NCI-H748 treated with DMSO at 0.1 percent for 48 hours (cell line): ENCODE measurements at places on chromosomes 4 and X.

DNA sequence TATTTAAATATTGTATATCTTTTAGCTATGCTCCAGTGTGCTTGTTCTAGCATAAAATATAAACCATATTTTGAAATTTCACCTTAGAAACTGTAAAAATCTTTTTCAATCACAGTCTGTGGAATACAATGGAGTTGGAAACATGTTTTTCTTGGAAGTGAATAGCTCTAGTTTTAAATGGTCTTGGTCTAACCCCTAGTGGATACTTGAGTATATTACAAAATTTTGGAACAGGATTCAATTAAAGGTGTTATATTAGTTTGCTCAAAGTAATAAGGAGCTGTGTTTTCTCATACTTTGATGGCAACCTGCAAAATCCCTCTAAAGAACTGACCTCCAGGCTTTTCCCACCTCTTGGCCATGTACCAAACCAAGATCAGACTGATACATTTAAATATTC, 48.2 kb downstream of the STK26 start:
- peak; percentile 3 for DNase-seq

- DNase-seq = no peak
These were observed 5.4 kb upstream of the PRICKLE3 start for GRCh38 chrX:49191574-49192011.

DNA sequence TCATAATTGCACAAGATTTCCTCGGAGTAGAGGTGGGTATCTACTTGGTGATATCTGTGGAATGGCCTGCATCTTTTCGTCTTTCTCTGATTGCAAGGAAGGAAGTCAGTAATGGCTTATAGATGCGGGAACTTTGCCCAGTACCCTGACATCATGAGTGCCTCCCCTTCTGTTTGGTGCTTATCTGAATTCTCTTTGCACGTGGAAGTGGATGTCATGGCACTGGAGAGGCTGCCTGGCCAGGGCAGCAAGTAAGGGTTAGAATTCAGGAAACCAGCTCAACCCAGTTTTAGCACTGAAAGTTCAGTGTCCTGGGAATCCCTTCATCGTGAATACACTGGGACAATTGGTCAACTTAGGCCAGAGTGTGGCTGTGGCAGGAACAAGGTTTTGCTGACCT, 83.5 kb upstream of the RAPGEF2 start:
- no peak for DNase-seq

DNA sequence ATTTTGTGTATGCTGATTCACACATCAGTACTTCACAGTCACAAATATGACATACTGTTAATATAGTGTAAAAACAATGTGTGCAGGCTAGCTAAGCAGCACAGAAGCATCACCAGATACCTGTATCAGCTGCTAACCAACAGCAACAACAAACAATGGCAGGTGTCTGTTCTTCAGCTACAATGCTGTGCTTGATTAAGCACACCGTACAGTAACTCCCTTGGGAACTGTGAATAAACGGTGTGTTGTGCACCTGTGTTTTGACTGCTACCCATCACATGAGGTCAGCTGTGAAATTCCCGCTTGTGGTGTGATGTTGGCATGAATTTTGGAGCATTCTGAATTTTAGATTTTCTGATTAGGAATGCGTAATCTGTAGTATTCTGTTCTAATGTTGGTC, 379.7 kb upstream of the FAT1 start:
- DNase-seq = peak; percentile 50

DNA sequence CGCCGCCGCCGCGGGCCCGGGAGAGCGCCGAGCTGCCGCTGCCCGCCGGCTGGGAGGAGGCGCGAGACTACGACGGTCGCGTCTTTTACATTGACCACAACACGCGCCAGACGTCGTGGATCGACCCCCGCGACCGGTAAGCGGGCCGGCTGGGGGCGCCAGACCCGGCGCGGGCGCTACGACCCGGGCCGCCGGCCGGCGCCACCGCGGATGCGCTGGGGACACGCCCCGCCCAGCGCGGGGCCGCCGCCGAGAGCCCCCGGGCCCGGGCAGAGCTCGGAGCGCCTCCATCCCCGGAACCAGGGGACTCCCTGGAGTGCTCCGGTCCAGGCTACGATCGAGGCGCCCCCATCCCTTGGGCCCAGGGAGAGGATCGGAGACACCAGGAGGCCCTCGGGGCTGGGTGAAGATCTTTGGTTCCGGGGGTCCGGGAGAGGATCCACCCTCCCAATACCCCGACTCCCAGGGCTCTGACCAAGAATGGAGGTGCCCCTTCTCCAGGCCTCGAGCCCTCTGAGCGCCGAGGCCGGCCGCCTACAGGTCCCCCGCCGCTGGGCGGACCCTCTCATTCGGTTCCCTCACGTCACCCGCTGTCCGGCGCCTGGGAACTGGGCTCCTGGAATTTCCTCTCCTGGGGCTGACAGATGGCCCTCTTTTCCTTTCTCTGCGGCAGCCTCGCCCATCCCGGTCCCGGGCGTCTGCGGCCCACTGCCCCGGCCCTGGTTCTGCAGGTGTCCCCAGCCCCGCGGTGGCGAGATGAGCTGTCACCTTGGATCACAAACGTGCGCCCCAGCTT, 48.8 kb downstream of the CLDN34 start:
- no peak for DNase-seq

DNA sequence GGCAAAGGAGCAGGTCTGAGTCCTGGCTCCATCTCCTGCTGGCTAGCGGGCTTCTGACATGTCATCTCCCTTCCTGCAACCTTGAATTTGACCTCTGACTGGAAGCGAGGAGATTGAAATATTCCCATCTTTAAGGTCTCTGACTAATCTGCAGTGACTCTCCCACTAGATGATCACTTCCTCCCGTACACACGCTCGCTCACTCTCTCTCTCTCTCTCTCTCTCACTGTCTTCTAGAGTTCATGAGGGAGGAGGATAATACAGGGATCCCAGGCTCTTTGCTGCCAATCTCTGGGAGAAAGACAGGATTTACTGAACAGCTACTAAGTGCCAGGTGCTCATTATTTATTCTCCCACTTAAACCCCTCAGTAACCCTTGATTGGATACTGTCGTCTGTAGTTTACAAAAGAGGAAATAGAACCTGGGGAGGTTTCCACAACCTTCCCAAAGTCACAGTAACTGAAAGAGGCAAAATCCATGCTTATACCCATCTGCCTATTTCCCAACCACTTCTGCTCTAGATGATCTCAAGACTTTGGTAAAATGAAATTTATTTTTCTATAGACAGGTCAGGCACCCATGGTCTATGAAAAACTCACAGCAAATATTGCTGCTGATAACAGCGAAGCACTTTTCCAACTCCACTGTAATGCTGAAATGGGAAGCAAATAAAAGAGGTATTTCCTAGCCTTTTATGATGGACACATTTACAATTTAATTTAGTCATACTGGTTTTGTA, 193.5 kb upstream of the C1QTNF7 start:
- DNase-seq = no peak

DNA sequence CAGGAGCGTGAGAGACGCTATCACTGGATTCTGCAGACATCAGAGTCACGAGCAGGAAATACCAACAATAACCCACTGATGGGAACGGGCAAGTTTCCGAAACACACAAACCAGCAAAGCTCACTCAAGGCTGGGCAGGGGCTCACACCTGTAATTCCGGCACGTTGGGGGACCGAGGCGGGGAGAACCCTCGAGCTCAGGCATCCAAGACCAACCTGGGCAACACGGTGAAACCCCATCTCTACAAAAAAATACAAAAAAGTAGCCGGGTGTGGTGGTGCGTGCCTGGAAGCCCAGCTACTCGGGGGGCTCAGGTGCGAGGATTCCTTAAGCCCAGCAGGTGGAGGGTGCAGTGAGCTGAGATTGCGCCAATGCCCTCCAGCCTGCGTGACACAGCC, 17.2 kb upstream of the GTPBP6 start:
- DNase-seq = no peak

- no peak for DNase-seq
These were observed 4.3 kb upstream of the RBM3 start for GRCh38 chrX:48569958-48570357.

GRCh38 chrX:46587753-46588171, 14.2 kb downstream of the CHST7 start:
- no peak for DNase-seq

- DNase-seq = no peak
These were observed 68.4 kb downstream of the AR start for GRCh38 chrX:67612231-67612630.

- peak; percentile 31 for DNase-seq
These were observed 124.8 kb upstream of the KLF8 start for GRCh38 chrX:56107320-56107719.

GRCh38 chrX:132395026-132395425, 93.8 kb downstream of the MBNL3 start:
- no peak for DNase-seq

DNA sequence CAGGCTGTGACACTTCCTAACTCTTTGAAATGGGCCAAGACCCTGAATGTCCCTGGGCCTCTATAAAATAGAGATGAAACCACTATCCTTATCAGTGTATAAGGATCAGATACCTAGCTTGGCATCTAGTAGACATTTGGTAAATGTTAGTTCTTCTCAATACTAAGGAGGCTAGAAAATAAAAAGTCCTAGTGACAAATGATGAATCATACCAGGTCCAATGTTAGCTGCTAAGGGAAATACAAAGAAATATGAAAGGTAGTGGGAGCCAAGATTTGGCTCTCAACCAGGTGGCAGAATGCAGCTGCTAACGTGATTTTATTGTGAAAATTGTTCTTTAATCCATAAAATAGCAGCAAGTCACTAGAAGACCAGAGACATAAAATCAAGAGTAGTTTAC, 19.8 kb upstream of the PPARGC1A start:
- no peak for DNase-seq

GRCh38 chr4:176333076-176333475, 13.3 kb downstream of the SPCS3 start:
- no peak for DNase-seq

- DNase-seq = no peak
These were observed 29.6 kb downstream of the KDM5C start for GRCh38 chrX:53195401-53195800.

GRCh38 chr4:155592179-155592937, 74.3 kb upstream of the GUCY1A1 start:
- no peak for DNase-seq

DNA sequence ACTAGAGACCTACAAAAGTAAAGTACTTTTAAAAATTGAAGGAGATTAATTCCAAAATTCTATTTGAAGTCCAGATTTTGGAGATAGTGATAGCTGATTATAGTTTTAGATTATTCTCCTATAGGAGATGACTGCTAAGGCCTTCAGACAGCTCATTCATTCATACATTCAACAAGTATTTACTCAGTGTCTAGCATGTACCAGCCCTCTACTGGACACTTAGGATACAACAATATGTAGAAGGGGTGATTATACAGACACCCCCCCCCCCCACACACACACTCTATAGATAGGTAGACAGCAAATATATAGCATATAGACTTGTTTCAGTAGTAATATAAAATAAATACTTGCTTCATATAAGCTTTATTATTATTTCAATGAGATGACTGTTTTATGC, 60.4 kb upstream of the TAF9B start:
- DNase-seq = no peak

GRCh38 chrX:101357166-101357795, 8.7 kb upstream of the TIMM8A start:
- DNase-seq = no peak

DNA sequence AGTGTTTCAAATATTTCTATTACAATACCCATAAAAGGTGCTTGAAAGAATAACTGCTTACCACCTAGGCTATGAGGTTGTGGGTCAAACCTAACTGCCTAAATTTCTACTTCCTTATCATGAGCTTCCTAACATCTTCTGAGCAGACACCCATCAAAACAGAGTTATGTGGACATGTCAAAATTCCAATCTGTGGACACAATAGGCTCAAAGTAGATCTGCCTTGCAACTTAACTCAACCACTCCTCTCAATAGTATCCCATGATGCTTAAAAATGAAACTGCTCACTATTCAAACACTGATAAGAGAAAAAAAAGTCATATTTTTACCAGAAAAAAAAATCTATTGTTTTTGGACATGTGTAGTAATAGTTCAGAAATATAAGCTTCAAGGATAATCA, 462.7 kb downstream of the INPP4B start:
- DNase-seq = no peak

DNA sequence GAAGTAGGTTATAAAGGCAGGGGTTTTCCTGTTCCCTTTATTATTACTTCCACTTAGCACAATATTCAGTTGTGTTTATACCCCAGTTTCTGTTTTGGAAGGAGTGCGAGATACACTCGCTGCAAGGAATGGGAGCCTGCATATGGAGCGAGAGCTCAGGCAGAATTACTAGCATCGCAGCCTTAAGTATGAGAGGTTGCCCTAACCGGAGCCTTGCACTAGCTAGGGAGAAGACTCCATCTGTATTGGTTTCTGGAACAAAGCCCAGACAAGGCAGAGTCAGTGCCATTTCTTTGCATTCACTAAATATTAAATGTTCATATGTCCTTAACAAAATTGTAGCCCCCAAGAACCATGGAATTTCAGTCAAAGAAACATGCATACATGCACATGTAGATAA, 6.2 kb upstream of the DCTD start:
- DNase-seq = no peak

DNA sequence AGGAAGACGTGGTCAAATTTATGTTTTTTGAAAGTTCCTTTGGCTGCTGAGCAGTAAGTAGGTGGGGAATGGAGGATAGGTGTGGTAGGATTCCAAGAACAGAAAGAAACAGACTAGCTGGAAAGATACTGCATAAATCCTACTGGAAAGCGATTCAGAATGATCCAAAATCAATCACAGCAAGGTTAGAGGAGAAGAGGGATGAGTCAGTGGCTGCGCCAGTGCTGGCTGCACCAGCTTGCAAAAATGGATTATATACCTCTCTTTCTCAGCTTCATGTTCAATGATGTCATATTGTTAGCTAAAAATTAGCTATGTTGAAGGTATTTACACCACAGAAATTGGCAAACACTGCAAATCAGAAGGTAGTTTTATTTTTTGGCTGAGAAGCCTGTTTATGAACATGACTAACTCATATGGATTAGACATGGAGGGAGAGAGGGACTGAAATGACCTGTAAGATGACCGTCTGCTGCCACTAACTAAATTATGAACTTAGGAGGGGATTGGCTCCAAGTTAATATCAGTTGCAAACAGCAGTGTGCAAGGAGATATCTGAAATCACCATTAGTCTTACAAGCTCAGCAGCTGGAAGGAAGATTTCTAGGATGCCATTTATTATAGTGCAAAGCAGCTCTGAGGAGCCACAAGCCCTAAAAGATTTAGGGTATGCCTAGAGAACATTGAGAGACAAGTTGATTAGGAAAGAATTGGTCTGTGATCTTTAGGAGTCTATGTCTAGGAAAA, 405.3 kb downstream of the MID1IP1 start:
- no peak for DNase-seq

DNA sequence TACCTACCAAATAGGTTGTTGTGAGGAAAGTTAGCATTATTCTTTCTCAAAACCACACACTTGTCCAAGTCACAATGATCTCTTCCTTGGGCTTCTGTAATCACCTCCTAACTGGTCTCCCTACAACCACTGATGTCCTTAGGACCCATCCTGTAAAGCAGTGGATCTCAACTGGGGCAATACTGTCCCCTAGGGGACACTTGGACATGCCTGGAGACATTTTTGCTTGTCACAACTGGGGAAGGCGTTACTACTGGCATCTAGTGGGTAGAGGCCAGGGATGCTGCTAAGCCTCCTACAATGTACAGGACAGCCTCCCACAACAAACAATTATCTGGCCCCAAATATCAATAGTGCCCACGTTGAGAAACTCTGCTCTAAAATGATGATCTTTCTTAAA, 118.7 kb upstream of the AP1S2 start:
- no peak for DNase-seq

GRCh38 chr4:164203476-164203875, 550.5 kb upstream of the SMIM31 start:
- DNase-seq = no peak
